ENCODE measurements at places on chromosomes 16 and 17.

DNA sequence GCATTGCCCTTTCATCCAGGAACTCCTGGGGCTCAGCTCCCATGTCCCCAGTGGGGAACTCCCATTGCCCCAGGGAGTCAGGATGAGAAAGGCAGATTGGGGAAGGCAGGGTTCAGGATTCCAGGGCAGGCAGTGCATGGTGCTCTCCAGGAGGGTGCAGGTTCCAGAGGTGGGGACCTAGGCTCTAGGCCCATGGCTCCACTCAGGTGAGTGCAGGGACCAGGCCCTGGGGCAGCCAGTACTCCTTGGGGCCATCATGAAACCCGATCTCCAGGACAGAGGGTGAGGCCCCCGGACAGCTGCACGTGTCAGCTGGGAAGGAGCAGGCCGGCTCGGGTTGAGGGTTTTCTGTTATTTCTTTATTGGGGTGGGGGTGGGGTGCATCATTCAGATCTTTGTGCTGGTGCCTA lies 1.3 kb upstream of the MTSS2 start:
- no peak for DNase-seq

GRCh38 chr16:4507588-4508345 lies 30.8 kb downstream of the CDIP1 start:
- no peak for DNase-seq

GRCh38 chr17:78993241-78993956 lies 13.7 kb upstream of the LGALS3BP start:
- DNase-seq = peak; percentile 60

DNA sequence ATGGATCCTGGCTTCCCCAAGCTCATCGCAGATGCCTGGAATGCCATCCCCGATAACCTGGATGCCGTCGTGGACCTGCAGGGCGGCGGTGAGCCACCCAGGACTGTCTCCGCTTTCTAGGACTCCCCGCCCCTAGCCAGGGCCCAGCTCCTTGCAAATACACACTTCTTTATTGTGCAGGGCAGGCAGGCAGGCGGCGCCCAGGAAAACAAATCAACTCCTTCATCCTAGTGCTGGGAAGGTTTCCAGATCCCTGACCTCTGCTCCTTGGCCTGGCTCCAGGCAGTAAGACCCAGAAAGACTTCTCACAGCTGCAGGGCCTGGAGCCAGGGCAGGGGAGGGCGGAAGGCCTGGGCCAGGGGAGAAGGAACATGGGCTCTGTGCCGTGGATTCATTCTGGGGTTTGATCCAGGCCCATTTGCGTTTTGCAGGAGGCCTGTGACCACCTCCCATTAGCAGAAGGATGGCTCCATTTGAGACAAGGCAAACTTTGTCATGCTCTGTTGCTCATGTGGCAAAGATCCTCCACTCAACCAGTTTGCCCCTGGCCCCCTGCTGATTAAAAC lies 6.0 kb upstream of the LPCAT2 start:
- DNase-seq = no peak

DNA sequence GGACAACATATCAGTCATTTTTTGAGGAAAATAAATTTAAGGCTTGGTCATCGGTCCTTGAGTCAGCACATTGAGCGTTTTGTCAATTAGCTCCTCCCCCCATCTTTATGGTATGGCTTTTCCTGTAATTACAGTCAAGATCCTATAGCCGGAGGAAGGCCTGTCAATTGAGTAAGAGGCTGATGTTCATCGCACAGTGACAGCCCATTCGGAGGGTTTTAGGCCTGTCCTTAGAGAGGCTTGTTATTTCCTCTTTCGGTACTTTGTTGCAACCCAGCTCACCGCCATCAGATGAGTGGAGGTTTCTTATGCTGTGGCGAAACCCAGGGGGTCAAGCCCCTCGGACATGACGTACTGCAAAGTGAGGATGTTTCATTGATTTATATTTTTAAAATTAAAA lies 395.2 kb downstream of the WWOX start:
- no peak for DNase-seq
